Naive thymus-derived CD8-positive, alpha-beta T cell (primary cell): ENCODE measurements at places on chromosomes 2 and 18.

GRCh38 chr18:64528646-64529045 lies 379.8 kb upstream of the LINC00305 start:
- H3K27me3 ChIP-seq, result no peaks in the 10 kb centered on the region
- no peak for DNase-seq
- no peaks in the 10 kb centered on the region for H3K4me1 ChIP-seq
- H3K4me3 ChIP-seq, result no peak overlapping the region
- H3K27ac ChIP-seq, result no peak overlapping the region

- H3K27me3 ChIP-seq, result peaks cover 1% of the 10 kb centered on the region
- no peak overlapping the region for H3K27ac ChIP-seq
- H3K4me3 ChIP-seq, result no peak overlapping the region
- no peaks in the 10 kb centered on the region for H3K36me3 ChIP-seq
- no peak for DNase-seq
- H3K4me1 ChIP-seq, result no peaks in the 10 kb centered on the region
Observed at GRCh38 chr2:173148520-173148919, 72.9 kb downstream of the MAP3K20 start.

DNA sequence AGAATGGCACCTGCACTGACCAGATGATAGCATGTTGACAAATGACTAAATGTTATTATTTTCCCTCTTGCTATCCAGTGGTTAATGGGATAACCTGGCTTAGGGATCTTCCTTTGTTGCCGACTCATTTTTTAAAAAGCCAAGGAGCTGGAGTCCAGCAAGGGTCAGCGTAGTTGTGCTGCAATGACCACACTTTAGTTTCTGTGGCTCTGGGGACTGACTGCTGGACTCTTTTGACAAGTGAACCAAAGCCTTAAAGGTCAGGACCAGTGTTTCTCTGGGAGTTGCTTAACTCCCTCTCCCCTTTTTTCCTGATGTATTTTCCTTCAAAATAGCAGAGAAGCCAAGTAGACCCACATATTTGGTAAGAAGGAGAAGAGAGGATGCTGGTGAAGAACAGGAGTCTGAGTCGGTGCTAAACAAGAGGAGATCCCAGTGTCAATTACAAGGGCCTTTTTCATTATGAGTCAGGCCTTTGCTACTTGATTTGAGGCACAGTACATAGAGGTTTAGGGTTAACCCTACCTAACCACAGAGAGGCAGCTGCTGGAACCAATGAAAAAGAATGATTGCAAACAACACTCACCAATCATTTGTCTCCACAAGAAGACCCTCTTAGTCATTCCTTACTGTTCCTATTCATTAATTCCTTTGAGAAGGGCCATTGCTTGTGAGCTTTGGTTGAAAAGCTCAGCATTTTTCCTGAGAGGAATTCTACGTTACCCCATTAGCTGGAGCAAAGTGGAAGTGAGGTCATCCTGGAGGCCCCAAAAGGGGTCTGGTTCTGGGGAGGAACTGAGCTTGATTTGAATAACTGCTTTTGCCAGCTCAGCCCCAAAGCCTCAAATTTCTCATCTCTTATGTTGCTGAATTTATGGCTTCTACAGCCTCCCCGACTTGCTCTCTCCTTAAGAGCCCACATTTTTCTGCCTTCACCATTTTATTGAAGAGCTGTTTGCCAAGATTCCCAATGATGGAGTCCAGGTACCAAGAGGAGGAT lies 137.6 kb upstream of the HNMT start:
- H3K4me3 ChIP-seq, result no peak overlapping the region
- no peaks in the 10 kb centered on the region for H3K36me3 ChIP-seq
- peaks cover 9% of the 10 kb centered on the region for H3K27me3 ChIP-seq
- peaks cover 3% of the 10 kb centered on the region for H3K4me1 ChIP-seq
- H3K27ac ChIP-seq, result no peak overlapping the region
- no peak for DNase-seq

GRCh38 chr2:73593680-73594079 lies 48.5 kb downstream of the NAT8 start:
- no peaks in the 10 kb centered on the region for H3K4me1 ChIP-seq
- peaks cover 40% of the 10 kb centered on the region for H3K36me3 ChIP-seq
- H3K27me3 ChIP-seq, result no peaks in the 10 kb centered on the region
- no peak overlapping the region for H3K4me3 ChIP-seq
- no peak for DNase-seq

DNA sequence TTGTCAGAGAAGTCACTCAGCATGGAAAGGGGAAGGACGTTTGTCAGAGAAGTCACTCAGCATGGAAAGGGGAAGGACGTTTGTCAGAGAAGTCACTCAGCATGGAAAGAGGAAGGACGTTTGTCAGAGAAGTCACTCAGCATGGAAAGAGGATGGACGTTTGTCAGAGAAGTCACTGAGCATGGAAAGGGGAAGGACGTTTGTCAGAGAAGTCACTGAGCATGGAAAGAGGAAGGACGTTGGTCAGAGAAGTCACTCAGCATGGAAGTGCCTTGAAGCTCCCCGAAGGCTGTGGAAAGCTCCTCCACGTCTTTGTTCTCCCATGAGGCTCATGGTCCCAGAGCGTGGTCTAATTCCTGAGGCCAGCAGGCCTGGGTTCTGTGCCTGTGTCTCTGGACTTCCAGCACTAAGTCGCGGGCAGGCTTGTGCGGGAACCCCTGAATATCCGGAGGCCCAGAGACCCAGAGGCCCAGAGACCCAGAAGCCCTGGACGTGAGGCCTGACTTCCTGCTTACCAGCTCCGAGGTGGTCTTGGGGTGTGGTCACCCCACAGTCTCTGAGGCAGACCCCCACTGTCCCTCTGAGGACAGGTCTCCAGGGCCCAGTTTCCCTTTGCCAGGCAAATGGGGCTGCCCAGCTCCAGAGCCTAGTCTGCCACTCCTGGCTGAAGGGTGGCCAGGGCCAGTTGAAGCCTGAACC lies 70.4 kb upstream of the TWIST2 start:
- H3K4me3 ChIP-seq, result no peak overlapping the region
- H3K4me1 ChIP-seq, result no peaks in the 10 kb centered on the region
- H3K27me3 ChIP-seq, result peaks cover 11% of the 10 kb centered on the region
- peaks cover 6% of the 10 kb centered on the region for H3K36me3 ChIP-seq

GRCh38 chr2:154480521-154480920 lies 218.0 kb upstream of the KCNJ3 start:
- H3K4me3 ChIP-seq, result no peak overlapping the region
- no peaks in the 10 kb centered on the region for H3K4me1 ChIP-seq
- DNase-seq, result no peak
- H3K36me3 ChIP-seq, result no peaks in the 10 kb centered on the region

- DNase-seq, result no peak
- H3K27me3 ChIP-seq, result peaks cover 28% of the 10 kb centered on the region
- no peak overlapping the region for H3K27ac ChIP-seq
- peaks cover 3% of the 10 kb centered on the region for H3K4me1 ChIP-seq
- peaks cover 3% of the 10 kb centered on the region for H3K36me3 ChIP-seq
Observed at GRCh38 chr2:168912466-168912865, 11.4 kb downstream of the G6PC2 start.

DNA sequence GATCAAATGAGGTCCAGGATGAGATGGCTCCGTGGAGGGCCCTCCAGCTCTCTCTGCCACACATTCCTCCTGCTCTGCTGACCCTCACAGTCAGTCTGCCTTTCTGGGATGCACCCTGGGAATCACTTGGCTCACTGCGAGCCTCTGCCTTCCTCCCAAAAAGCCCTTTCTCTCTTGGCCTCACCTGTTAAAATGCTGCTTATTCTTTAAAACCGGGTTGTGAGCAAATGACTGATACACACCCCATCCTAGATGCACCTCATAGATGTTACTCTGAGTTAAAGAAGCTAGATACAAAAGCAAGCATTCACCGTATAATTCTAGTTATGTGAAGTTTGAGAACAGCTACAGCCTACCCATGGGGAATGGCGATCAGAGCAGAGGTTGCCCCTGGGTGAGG lies 167.7 kb upstream of the MYCN start:
- no peak overlapping the region for H3K27ac ChIP-seq
- H3K4me1 ChIP-seq, result no peaks in the 10 kb centered on the region
- H3K36me3 ChIP-seq, result no peaks in the 10 kb centered on the region
- peaks cover 3% of the 10 kb centered on the region for H3K27me3 ChIP-seq
- H3K4me3 ChIP-seq, result no peak overlapping the region

- H3K4me1 ChIP-seq, result no peaks in the 10 kb centered on the region
- no peak overlapping the region for H3K27ac ChIP-seq
- H3K4me3 ChIP-seq, result no peak overlapping the region
- peaks cover 3% of the 10 kb centered on the region for H3K36me3 ChIP-seq
- H3K27me3 ChIP-seq, result no peaks in the 10 kb centered on the region
- DNase-seq, result no peak
Observed at GRCh38 chr2:48131539-48132270, 225.4 kb upstream of the FBXO11 start.

DNA sequence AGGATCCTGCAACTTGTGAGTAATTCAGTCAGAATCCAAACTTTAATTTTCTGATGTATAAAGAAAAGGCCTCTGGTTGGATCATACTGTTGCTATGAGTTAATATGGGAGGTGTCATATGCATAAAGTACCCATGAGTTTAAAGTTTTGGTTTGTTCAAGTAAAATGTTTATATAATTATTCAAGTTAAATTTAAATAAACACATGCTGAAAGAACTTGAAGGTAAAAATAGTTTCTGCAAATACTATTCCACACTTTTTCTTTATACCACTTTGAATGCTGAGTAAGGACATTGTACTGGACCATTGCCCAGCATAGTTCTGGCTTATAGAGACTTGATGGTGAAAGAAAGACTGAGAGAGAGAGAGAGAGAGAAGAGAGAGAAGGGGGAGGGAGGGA lies 30.7 kb downstream of the PKP4 start:
- no peak overlapping the region for H3K4me3 ChIP-seq
- H3K36me3 ChIP-seq, result no peaks in the 10 kb centered on the region
- H3K27ac ChIP-seq, result no peak overlapping the region
- H3K27me3 ChIP-seq, result no peaks in the 10 kb centered on the region
- no peaks in the 10 kb centered on the region for H3K4me1 ChIP-seq
- no peak for DNase-seq

- no peak for DNase-seq
- no peaks in the 10 kb centered on the region for H3K4me1 ChIP-seq
Observed at GRCh38 chr2:11598228-11598731, 64.4 kb downstream of the GREB1 start.

DNA sequence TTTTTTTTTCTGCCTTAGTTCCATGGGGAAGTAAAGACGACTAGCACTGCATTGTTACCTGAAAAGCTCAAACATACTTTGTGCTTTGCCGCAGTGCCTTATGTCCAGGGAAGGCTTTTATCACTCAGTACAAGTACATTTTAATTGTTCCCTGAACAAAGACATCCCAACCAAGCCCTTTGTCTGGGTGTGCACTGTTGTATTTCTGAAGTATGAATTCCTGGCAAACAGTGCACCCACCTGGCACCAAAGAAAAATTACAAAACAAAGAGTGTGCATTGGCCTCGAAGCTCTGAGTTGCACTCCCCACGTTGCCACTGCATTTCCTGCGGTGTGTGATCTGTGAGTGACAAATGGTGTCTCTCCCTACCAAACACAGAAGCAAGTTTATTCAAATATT lies 858.5 kb upstream of the PIK3C3 start:
- no peaks in the 10 kb centered on the region for H3K4me1 ChIP-seq
- H3K36me3 ChIP-seq, result peaks cover 5% of the 10 kb centered on the region

DNA sequence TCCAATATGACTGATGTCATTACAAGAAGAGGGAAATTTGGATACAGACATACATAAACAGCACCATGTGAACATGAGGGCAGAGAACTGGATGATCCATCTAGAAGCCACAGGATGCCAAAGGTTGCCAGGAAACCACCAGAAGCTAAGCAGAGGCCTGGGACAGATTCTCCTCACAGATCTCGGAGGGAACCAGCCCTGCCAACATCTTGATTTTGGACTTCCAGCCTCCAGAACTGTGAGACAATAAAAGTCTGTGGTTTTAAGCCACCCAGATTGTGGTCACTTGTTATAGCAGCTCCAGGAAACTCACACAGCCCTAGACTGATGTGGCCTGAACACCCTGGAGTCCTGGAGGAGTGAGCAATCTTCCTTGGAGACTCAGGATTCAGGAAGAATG lies 351.6 kb downstream of the EIPR1 start:
- peaks cover 12% of the 10 kb centered on the region for H3K27me3 ChIP-seq
- H3K4me1 ChIP-seq, result no peaks in the 10 kb centered on the region
- no peaks in the 10 kb centered on the region for H3K36me3 ChIP-seq
- no peak for DNase-seq
- H3K27ac ChIP-seq, result no peak overlapping the region

- no peak overlapping the region for H3K27ac ChIP-seq
- DNase-seq, result no peak
- no peak overlapping the region for H3K4me3 ChIP-seq
- H3K4me1 ChIP-seq, result no peaks in the 10 kb centered on the region
Observed at GRCh38 chr2:169928463-169928864, 101.2 kb downstream of the UBR3 start.

DNA sequence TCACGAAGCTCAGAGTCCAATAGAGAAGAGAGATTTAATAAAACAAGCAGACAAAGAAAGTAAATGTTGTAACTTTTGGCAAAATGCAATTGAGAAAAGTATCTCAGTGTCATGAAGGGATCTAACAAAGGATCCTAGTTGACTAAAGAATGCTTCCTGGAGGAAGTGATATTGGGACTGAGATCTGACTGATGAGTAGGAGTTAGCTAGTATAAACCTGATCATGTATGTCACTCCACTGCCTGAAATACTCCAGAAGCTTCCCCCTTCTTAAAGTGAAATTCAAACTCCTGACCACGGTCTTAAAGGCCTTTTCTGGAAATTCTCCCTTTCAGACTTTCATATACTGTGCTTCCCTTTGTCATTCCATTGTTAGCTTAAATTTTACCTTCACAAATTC lies 1102.4 kb upstream of the ZEB2 start:
- no peaks in the 10 kb centered on the region for H3K4me1 ChIP-seq
- peaks cover 4% of the 10 kb centered on the region for H3K27me3 ChIP-seq
- H3K27ac ChIP-seq, result no peak overlapping the region
- DNase-seq, result no peak

DNA sequence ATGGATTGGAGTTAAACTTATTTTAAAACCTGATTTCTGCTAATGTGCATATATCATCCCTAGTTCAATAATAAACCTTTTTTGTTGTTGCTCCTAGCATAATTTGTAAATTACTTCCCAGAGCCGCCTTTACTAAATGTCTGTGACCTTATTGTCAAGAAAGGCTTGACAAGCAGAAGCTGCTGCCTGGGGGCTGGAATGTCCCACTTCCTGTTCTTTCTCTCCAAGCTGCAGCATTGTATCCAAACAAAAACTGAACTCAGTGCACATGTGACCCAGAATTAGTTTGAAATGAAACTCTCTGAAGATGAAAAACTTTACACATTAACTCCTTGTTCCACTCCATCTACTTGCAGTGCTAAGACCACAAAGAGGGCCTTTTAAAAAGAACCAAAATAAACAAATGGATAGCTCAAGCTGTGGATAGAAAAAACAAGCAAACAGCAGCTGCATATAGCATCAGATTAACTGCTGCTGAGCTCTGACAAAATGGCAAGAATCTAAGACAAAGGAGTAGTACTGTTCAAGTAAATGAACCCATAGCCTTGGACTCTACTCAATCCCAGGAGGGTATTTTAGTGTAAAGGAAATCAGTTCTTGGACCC lies 99.8 kb upstream of the NEUROD1 start:
- H3K4me1 ChIP-seq, result no peaks in the 10 kb centered on the region
- H3K27ac ChIP-seq, result no peak overlapping the region
- no peaks in the 10 kb centered on the region for H3K27me3 ChIP-seq
- no peak for DNase-seq

- H3K4me1 ChIP-seq, result no peaks in the 10 kb centered on the region
- no peak overlapping the region for H3K4me3 ChIP-seq
- DNase-seq, result no peak
- H3K36me3 ChIP-seq, result no peaks in the 10 kb centered on the region
- H3K27ac ChIP-seq, result no peak overlapping the region
Observed at GRCh38 chr2:235073868-235074413, 122.1 kb downstream of the SH3BP4 start.
